ENCODE measurements at places on chromosomes 1 and 21.

DNA sequence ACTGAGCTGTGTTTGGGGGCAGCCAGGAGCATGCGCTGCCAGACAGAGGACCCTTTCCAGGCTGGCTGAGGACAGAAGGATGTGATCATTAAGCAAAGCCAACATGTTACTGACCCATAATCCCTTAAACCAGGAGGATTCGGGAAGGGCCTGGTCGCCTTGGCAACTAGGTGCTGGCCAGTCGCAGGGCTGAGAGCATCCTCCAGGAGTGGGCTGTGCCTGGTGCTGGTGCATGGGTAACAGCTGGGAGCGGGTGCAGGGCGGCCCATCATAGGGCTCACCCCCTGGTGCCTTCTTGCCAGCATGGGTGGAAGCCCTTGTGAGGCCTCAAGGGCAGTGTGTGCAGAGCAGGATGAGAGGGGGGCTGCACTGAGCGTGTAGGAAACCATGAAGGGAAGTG is 17.2 kb downstream of the CDK18 start:
- DNase-seq, result no peak

- no peak for DNase-seq
Measured at GRCh38 chr1:187070076-187070475, 241.3 kb downstream of the PLA2G4A start.

DNA sequence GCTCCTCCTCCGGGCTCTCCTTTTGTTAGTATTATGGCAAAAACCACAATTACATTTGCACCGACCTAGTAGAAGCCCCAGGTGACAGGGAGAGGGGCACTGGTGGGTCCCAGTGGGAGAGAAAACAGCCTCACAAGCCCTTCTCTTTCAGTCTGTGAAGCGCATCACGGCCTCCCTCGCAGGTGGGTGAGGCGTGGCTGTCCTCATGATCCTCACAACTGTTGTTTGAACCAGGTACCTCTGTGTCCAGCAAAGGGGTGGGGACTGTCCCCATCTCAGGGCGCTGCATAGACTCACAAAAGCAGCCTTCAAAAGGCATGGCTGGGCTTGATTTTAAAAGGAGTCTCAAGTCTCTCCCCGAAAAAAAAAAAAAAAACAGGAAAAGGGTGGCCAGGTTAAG is 7.9 kb upstream of the C2CD2 start:
- no peak for DNase-seq

GRCh38 chr1:152084853-152085252 is 4.0 kb downstream of the TCHHL1 start:
- no peak for DNase-seq

DNA sequence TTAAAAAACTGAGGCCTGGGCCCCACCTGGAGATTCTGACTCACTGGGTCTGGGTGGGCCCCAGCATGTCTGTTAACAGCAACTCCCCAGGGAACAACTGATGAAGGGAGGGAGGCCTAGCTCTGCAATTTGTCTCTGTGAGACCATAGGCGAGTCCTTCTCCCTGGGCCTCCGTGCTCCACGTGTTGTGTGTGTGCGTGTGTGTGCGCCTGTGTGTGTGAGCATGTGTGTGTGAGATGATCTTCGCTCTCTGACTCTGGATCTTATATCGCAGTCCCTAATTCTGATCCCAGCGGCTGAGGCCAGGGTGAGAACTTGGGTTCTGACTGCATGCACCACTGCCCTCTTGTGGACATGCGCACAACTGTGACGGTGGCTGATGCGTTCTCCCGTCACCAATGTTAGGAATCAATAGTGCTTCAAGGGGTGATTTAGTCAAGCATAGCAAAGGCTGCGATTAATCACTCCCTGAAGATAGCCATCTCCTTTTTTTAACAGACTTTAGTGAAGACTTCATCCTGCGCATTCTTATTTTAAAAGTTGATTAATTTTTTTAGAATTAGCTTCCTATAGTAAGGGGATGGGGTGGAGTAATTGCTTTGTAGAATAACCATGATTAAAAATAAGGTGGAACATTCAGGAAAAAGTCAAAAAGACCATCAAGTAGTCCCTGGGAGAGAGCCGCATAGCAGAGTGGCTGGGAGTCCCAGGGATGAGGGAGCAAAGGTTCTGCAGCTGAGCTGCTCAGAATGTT is 62.4 kb upstream of the USP24 start:
- DNase-seq, result peak; percentile 76

DNA sequence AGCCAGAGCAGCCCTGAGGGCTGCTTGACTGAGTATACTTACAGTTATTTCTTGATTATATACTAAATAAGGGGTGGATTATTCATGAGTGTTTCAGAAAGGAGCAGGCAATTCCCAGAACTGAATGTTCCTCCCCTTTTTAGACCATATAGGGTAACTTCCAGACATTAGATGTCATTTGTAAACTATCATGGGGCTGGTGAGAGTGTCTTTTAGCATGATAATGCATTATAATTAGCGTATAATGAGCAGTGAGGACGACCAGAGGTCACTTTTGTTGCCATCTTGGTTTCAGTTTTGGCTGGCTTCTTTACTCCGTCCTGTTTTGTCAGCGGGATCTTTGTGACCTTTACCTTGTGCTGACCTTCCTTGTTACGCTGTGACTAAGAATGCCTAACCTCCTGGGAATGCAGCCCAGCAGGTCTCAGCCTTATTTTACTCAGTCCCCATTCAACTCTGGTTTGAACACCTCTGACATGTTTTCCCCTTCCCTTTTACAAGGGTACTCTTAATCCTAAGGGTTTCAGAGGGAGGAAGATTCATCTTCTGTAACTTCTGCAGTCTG is 16.2 kb downstream of the KCTD3 start:
- DNase-seq, result no peak

DNA sequence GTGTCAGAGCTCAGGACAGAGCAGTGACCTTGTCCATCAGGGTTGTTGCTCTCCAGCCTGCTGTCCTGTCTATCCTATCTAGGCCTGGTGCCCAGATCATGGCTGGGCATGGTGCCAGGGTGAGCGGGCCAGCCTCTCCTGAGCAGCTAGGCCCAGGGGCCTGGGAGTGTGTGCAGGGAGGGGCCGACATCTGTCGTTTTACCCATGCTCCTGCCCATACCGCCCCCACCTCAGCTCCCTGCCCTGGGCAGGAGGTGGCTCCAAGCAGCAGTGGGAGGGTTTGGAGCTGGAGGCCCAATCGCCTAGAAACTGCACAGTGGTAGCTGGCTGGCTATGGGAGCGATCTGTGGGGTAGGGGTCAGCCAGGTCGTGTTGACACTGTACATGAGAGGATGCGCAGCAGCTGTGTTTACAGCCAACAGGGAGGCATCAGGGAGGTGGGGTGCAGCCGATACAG is 6.5 kb downstream of the INSRR start:
- DNase-seq, result peak; percentile 99

DNA sequence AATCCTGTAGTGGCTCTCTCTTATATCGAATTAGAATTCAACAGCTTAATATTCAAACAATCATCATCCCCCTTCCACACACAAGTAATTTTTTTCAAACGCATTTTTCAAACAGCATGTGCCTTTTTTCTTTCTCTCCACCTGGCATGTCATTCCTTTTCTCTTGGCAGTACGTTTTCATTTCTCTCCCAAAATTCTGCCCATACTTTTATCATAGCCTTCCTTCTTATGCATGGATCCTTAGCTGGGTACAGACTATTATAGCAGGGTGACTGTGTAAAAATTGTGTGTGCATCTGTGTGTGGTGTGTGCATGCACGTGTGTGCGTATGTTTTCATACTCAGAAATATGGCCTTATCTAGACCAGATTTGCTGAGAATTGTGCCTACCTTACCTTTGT is 184.3 kb downstream of the ZC3H11B start:
- DNase-seq, result no peak

- no peak for DNase-seq
Measured at GRCh38 chr1:59179673-59180072, 117.2 kb upstream of the FGGY start.

GRCh38 chr1:92843429-92844352 is 11.9 kb downstream of the RPL5 start:
- DNase-seq, result no peak

GRCh38 chr1:65109487-65109886 is 38.5 kb upstream of the AK4 start:
- DNase-seq, result no peak

GRCh38 chr1:205980237-205980870 is 22.8 kb downstream of the RAB7B start:
- no peak for DNase-seq

- DNase-seq, result no peak
Measured at GRCh38 chr1:212727386-212728181, 27.9 kb upstream of the BATF3 start.

GRCh38 chr1:220119043-220119512 is 25.1 kb downstream of the IARS2 start:
- DNase-seq, result no peak
